ENCODE measurements at places on chromosomes 2 and 18. TPM values are rescaled to one million over a fixed set of nuclear protein-coding genes. Genes with fewer than 3 reads are reported as not detected.

DNA sequence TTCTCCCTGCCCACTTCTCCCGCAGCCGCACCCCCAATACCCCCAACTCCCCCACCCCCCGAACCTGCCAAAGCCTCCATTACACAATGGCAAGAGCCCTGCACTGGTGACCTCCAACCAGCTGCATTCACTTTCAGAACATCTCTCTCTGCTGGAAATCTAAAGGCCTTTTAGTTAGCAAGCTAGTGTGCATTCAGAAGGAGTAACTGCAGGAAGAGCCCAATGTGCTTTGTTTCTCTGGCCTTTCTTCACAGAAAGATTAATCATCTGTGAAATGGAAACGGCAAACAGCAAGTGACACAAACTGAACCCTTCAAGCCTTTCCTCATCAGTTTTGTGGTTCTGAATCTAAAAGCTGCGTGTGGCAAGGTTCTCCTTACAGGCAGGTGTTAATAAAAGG, 124.2 kb downstream of the OLA1 start:
- no peak for DNase-seq

Gene SKA1
- total RNA-seq = 3.4 TPM

- DNase-seq = no peak
These were observed 83.2 kb upstream of the FRZB start for GRCh38 chr2:182949572-182950189.

DNA sequence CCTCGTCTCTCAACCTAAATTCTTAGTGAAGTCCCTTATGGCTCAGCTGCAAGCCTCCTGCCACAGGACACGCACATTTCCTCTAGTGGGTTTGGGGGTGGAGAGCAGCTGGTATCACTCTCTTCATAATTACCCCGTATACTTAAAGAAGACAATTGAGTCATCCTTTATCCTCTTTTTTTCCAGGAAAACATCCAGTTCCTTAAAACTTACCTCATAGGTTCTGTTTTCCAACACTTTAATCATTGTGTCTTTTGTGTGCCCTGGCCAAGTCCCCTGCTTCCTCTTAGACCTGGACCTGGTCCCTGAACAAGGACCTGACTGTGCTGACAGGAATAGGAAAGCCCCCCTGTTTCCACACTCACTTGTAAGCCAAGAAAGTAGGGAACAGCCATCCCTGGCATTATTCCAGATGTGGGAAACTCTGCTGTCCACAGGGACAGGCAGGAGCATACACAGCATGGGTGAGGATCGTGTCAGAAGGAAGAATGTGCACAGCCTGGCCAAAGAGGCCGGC, 42.3 kb upstream of the MYO1B start:
- no peak for DNase-seq

Gene CCDC148
- 0.64 TPM for total RNA-seq

GRCh38 chr2:33321236-33321771, 155.1 kb upstream of the RASGRP3 start:
- no peak for DNase-seq

- no peak for DNase-seq
These were observed 75.7 kb upstream of the OTOS start for GRCh38 chr2:240216167-240216566.

Data from left lung (tissue), 14 donors.